Femur (tissue), 1 donor: ENCODE measurements at places on chromosomes 12 and 14.

DNA sequence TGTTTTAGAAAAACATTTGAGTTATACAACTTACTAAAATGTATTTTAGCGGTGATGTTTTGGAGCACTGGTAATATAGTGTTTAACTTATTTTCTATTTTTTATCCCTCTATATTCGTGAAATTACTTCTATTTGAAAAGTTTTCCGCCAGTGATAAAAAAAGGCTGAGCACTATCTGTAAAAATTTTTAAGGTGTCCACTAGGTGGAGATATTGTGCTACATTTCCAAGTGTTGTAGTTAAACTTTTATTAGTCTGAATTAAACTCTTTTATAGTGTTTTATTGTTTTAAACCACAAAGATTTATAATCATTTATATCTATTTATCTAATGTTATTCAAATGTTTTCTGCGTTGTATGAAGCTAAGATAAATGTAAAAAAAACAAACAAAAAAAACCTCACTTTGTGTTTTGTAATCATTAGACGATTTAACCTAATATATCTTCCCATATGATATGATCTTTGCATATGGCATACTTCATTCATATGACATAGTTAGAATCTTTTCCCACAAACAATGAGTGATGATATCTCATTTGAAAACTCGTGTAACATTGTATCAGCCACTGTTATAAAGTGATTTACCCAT, 11.8 kb downstream of the ALG10B start:
- no peak for DNase-seq

DNA sequence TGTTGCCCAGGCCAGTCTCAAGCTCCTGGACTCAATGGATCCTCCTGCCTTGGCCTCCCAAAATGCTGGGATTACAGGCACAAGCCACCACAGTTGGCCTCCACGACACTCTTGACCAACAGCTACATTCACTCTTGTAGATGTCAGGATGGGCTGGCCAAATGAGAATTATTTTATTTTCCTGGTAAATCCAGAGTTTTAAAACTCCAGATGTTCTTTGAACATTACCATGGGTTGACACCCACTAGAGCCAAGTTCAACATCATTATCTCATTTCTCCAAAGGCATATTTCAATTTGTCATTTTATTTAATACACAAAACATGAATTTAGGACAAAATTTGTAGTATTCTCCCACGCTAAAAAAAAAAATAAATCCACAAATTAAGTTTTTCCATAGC, 56.5 kb upstream of the FOXN3 start:
- DNase-seq, result no peak

GRCh38 chr12:102454808-102455760, 25.3 kb downstream of the IGF1 start:
- DNase-seq, result no peak

DNA sequence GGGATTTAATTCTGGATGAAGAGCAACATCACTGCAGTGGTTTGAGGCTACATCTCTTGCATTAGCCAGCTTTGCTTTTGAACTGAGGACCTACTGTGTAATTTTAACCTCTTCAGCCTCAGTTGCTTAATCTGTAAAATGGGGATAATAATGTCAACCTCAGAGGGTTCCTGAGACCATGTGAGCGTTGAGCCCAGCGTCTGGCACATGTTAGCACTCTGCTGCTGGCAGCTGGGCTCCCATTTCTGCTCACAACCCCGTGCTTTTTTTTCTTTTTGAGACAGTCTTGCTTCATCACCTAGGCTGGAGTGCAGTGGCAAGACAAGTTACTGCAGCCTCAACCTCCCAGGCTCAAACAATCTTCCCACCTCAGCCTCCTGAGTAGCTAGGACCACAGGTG, 31.6 kb downstream of the TESC start:
- no peak for DNase-seq

- DNase-seq, result no peak
Observed at GRCh38 chr14:102192840-102193502, 53.3 kb downstream of the WDR20 start.

DNA sequence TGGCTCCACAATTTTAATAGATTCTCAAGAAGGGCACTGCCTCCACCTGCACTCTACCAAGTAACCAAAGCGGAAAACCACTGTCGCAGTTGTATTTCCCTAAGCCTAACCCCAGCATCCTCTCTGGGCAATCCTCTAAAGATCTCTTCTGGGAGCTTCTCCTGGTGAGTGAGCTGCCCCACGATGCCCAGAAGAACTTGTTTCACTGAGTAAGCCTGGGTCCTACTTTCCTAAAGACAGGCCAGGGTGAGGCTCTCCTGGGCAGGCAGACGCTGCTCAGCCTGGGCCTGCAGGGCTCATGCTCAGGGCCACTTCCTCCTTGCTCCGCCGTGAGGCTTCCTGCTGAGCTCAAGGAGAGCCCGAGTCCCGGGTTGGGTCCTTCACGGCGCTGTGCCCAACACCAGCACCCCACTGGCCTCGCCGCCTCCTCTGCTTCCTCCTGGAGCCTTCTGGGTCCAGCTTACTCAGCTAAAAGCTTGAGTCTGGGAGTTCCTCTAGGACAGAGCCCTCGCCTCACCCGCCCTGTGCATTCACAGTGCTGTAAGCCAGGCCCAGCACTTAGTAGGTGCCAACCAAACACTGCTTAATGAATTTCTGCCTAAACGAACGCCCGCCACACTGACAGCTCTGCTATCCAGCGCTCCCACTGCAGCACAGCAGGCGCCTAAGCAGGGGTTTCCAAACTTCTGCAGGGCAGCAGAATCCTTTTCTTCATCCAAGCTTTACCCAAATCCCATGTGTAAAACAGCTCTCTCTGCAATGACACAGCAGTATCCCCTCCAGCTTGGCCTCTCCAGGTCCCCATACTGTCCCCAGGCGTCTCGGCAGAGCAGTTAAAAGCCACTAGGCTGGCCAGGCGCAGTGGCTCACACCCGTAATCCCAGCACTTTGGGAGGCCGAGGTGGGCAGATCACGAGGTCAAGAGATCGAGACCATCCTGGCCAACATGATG, 5.7 kb downstream of the RAB35 start:
- DNase-seq, result peak; percentile 66

DNA sequence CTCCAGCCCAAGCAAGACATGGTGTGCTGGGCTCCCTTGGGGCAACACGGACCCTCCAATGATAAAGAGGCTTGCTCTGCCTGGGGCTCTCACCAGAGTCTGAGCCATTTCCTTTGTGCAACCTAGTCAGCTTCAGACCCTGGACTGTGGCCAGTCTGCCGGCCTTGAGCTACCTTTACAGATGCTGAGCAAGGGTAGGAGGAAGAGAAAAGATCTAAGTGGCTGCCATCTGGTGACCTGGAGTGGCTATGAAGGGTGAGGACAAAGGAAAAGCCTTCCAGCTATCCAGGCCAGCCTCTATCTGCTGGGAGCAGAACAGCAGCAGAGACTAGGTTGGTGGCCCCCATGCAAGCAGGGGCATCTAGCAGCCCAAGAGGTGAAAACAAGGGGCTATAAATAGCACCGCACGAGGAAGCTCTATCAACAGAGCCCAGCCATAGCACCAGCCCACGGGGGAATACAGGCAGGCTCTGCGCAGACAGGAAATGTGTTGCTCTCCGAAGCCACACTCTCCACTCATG, 230.1 kb downstream of the FOXN3 start:
- no peak for DNase-seq

- no peak for DNase-seq
Observed at GRCh38 chr14:69945912-69946311, 66.7 kb downstream of the SMOC1 start.

- no peak for DNase-seq
Observed at GRCh38 chr12:122099856-122100255, 21.3 kb downstream of the MLXIP start.

DNA sequence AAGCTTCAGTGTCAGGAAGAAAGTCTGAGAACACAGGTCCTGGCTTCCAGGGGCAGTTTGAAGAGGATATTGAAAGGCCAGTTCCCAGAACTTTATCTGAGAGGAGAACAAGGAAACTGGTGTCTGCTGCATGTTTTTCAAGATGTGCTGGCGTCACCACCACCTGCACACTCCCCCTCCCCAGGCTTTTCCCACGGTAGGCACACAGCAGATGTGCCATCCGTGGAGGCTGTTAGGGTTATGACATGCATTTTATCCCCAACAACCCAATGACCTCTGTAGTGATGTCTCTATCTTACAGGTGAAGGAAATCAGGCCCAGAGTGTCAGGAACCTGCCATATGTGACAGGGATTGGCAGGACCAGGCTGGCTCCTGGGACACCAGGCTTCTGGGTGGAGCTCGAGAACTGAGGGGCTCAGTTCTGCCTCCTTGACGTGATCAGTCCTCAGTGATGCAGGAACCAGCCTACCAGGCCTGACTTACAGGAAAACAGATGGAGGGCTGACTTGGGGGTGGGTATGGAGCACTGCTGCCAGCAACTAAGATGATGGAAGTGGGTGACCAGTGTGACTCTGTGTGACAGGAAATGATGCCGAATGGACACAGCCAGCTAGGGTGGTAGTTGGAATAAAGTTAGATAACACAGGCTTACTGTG, 16.8 kb downstream of the SLC25A47 start:
- DNase-seq, result no peak

DNA sequence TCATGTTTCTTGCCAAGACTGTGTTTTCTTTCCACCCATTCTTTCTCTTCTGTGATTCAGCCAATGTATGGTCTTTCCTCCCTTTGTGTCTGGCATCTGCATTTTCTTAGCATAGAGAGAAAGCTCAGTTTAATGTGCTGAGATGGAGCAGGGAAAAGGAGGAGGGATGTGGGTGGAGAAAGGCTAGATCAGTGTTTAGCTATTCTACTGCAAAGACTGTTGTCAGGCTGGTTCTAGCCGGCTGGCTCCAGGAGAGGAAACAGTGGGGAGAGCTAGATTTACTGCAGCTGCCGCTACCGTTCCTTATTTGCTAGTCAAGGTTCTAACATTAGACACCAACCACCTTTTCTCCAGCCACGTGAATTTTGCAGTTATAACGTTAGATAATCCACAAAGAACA, 5.2 kb upstream of the RIMKLB start:
- peak; percentile 87 for DNase-seq

DNA sequence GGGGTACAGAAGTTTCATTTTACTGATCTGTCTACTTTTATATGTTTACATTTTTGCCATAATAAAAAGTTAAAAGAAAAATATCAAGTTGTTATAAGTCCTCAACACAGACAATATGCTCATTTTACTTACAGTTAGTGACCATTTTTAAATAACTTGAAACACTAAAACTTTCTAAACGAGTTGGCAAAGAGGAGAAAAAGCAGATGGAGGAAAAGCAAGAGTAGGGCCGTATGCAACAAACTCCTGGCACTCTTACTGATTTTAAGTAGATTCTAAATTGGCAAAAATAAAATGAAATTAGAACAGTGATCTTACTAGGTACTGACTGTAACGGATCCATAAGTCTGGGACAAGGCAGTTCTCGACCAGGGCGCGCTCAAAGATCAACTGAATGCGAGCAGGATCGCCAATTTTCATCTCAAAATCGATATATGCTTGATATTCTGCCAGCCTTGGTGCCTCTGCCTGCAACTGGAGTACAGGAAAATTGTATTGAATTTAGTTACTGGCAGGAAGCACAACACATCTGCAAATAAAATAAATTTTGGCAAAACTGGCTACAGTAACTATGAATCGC, 22.3 kb downstream of the SART3 start:
- no peak for DNase-seq

DNA sequence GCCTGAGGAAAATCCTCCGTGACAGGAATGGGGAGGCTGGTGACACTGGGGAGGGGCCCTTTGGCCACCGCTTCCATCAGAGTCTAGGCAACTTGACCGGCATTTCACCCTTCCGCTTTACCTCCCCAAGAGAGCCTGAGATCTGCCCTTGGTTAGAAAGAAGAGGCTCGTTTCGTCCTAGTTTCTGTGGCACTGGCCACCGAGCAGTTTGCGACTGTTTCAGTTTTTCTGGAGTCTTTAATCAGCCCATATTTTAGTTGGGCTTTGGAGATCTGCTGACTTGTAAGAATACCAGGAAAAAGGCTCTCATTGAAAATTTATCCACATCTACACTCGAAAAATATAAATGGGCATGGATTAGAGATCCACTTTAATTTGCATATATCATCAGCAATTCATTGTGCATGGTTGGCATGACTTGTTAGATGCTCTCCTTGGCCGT, 414 bp upstream of the ANKS1B start:
- DNase-seq, result no peak

DNA sequence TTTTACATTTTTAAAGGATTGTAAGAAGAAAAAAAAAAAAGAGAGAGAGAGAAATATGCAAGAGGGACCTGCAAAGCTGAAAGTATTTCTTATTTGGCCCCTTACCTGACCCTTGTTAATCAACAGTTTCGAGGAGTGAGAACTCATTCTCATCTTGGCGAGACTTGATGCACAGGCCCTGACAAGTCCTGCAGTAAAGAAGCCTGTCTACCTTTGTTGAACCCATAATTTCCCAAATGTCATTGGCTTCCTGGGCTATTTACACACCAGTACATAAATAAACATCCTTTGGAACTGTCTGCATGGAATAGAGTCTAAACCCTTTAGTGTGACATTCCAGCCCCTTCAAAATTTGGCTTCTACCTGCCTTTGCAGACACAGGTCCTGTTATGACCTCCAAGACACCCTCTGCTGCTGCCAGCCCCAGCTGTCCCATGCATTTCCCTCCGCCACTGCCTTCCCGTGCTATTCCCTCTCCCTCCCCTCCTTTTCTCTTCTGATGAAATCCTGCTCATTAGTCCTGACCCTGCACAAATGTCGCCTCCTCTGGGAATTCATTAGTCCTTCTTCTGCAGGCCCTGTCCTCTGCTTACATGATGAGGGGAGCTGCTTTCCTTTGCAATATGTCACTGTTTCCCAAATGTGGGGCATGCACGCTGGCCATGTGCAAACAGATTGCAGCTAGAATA, 35.1 kb downstream of the MYL2 start:
- DNase-seq, result no peak

- no peak for DNase-seq
Observed at GRCh38 chr12:46388427-46389021, 16.0 kb upstream of the SLC38A2 start.

- peak; percentile 72 for DNase-seq
Observed at GRCh38 chr12:22334410-22335100, at the start of gene ST8SIA1. TSS of gene ST8SIA1 (minus strand) at chr12:22334707. CDS start at chr12:22334232, 475 bp downstream.

DNA sequence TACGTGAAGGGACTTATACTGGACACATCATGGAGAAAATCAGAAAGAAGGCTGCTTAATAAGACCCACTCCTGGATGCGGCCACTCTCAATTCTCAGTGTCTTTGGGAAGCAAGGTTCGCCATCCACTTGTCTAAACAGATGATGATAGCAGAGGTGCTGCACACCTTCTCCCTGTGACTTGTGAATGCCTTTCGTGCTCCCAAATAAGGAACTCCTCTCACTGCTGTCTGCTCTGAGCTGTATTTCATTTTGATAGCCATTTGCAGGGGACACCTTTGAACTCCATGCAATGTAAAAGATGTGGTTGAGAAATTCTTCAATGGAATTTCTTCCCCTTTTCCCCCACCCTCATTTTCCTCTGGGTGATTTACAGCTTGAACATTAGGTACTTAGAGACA, 11.6 kb downstream of the RMST start:
- DNase-seq, result no peak
